ENCODE measurements at places on chromosomes 6 and 20. TPM values are rescaled to one million over a fixed set of nuclear protein-coding genes. Genes with fewer than 3 reads are reported as not detected.

GRCh38 chr6:157570752-157571151, 189.8 kb downstream of the ZDHHC14 start:
- no peak overlapping the region for H3K27ac ChIP-seq
- H3K4me1 ChIP-seq: no peaks in the 10 kb centered on the region
- DNase-seq: no peak
- H3K4me3 ChIP-seq: no peak overlapping the region
- H3K27me3 ChIP-seq: no peaks in the 10 kb centered on the region

- DNase-seq: peak; percentile 59
- no peaks in the 10 kb centered on the region for H3K36me3 ChIP-seq
- H3K4me1 ChIP-seq: peaks cover 24% of the 10 kb centered on the region
These were observed 56.7 kb downstream of the FILIP1 start for GRCh38 chr6:75436869-75437268.

GRCh38 chr6:169852504-169853195, 101.2 kb downstream of the ERMARD start:
- no peaks in the 10 kb centered on the region for H3K4me1 ChIP-seq
- no peak overlapping the region for H3K4me3 ChIP-seq
- H3K27ac ChIP-seq: peak overlapping the region; percentile 30

DNA sequence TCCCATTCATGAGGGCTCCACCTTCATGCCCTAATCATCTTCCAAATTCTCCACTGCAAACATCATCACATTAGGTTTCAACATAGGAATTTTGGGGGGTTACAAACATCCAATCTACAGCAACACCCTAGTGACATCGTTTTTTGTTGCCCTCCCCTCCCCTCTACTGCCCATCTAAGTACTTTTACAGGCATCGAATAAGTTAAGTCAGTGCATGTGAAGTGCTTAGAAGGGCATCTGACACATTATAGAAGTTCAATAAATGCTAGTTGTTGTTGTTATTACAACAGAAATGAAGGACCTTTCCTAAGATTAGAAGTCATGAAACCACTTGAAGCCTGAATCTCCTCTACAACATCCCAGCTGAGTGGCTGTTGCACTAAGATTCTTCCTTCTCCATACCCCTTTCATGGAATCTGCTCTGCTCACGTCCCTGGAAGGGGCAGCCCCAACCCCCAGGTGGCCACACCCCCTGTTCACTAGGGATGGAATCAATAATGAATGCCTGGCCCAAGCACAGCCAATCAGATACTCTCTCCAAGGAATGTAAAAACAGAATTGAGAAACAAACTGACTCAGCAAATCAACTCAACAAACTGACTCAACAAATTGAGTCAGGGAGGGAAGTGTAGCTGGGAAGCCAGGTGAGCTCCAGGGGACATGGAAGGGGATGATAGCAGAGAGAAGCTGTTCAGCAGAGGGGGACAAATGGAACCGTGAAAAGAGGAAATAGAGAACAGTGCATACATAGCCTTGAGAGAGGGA, 3.9 kb upstream of the LRP11 start:
- H3K27me3 ChIP-seq: no peaks in the 10 kb centered on the region
- DNase-seq: no peak
- peaks cover 19% of the 10 kb centered on the region for H3K4me1 ChIP-seq
- no peak overlapping the region for H3K4me3 ChIP-seq

DNA sequence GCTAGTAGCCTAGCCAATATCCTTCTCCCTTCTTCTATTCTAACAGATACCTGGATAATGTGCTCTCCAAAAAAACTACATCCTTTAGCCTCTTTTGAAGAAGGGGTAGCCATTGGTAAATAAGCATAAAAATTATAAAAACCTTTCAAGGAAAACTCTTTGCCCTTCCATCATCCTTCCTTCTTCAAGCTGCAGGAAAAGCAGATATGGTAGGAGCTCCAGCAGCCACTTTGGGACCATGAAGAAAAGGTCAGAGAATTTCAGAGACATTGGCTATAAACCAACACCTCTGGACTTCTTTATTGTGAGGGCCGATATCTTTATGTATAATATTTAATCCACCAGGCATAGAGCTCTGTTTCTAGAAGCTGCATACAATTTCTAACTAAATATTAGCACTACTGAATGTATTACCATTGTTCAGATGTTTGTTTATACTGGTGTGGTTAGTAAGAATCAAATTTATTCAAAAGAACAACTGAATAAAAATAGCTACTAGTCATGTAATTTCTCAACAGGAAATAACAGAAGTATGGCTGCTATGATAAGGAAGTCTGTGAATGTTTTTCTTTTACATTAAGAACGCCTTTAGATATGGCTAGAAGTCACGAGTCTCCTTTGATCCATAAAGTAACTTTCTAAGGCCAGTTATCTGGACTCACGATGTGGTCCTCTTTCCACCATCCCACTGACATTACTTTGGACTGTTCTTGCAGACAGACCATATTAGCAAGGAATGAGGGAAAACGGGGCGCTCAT, 32.2 kb downstream of the MYLK4 start:
- DNase-seq: no peak
- H3K4me1 ChIP-seq: no peaks in the 10 kb centered on the region
- no peaks in the 10 kb centered on the region for H3K36me3 ChIP-seq

- H3K4me3 ChIP-seq: no peak overlapping the region
- no peaks in the 10 kb centered on the region for H3K36me3 ChIP-seq
- no peaks in the 10 kb centered on the region for H3K4me1 ChIP-seq
- no peak overlapping the region for H3K27ac ChIP-seq
These were observed 44.5 kb upstream of the TULP1 start for GRCh38 chr6:35557239-35557638.

The ARFGEF3 gene
- 13.0 TPM for total RNA-seq

GRCh38 chr6:21277601-21278374, 315.8 kb upstream of the SOX4 start:
- H3K4me1 ChIP-seq: no peaks in the 10 kb centered on the region
- H3K4me3 ChIP-seq: no peak overlapping the region
- H3K27ac ChIP-seq: no peak overlapping the region

Data from stomach (tissue), 19 donors.